ENCODE measurements at places on chromosomes 6 and 20. TPM values are rescaled to one million over a fixed set of nuclear protein-coding genes. Genes with fewer than 3 reads are reported as not detected.

Gene ARFGEF3
- total RNA-seq: 20.0 TPM

Gene RIMS1
- 1.1 TPM for total RNA-seq

DNA sequence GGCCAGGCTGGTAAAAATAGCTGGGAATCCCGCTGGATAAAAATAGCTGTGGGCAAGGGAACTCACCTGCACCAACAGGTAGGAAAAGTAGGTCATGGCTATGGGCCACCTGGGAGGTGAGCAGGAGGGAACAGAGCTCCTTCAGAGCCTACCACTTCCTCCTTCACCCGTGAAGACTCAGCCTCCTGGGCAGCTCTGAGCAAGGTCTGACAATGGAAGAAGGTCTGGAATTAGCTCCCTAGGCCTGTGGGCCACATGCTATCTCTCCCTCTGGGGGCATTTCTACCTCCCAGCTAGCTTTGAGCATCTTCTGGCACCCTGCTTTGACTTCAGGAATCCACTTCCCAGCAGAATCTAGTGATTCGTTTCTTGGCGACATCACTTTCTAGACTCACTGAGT lies 153.9 kb downstream of the MRPL14 start:
- DNase-seq: no peak
- no peaks in the 10 kb centered on the region for H3K36me3 ChIP-seq
- H3K4me1 ChIP-seq: peaks cover 18% of the 10 kb centered on the region
- no peak overlapping the region for H3K27ac ChIP-seq

DNA sequence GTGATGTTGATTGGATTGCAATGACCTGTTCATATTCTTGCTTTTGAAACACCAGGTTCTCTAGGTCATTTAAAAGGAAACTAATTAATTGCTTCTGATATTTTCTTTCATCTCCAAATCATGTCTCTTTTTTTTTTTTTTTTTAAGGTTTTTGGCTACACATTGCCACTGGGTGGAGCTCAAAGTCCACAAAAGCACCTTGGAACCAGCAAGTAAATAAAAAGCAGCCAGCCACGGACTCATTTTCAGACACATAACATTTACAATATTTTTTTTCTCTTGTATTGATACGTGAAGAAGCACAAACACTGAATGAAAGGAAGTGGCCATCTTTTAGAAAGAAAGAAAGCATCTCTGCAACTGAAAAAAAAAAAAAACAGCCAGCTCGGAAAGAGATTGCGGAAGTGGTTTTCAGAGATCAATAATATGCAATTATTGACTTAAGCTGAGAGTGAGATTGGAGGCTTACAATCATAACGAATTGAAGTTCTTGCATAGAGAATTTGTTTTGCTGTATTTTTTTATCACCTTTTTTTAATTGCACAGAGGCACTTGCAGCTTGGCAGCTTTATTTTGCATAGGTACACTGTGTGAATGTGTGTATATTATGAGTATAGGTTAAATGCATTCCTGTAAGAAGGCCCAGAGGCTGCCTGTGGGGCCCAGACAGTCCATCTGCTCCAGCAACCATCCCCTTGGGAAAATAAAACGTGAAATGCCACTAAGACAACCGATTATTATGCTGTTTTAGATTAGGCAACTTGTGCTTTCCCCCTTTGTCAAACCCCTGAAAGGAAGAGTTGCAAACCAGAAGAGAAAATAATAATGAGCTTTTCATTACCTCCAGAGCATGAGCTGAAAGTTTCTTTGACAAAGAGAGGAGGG lies 28.2 kb downstream of the CGA start:
- H3K27me3 ChIP-seq: no peaks in the 10 kb centered on the region
- peaks cover 12% of the 10 kb centered on the region for H3K4me1 ChIP-seq
- DNase-seq: peak; percentile 14
- H3K4me3 ChIP-seq: peak overlapping the region; percentile 17

DNA sequence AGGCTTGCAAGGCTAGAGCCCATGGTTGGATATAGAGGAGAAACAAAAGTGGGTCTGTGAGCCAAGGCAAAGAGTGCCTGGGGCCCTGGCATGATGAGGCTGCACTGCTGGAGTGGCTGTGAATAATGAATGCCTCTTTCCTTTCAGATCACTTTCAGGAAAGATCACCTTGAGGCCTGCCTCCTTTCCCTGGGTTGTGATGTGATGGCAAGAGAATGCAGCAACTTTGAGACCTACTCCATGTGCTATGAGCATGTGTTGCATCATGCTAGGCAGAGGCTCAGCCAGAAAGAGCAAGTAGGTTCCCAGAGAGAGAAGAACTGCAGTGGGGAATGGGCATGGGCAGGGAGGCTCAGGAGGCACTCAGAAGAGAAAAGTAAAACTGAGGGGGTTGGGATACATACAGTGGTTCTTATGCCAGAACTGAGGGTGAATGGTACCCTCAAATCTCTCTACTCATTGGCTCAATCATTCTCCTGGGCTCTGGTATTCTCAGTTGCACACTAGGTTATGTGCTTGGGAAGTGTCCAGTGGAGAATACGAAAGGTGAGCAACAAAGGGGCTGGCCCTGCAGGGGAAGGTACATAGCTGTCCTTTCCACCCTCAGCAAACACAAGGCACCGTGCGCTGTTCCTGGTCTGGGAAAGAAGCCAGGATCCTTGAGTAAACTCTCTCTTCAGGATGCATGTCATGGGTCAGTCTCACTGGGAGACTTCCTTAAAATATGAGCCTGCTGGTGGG lies 45.9 kb downstream of the CD164 start:
- no peak for DNase-seq
- H3K27me3 ChIP-seq: no peaks in the 10 kb centered on the region
- H3K36me3 ChIP-seq: peaks cover 4% of the 10 kb centered on the region
- no peak overlapping the region for H3K4me3 ChIP-seq

DNA sequence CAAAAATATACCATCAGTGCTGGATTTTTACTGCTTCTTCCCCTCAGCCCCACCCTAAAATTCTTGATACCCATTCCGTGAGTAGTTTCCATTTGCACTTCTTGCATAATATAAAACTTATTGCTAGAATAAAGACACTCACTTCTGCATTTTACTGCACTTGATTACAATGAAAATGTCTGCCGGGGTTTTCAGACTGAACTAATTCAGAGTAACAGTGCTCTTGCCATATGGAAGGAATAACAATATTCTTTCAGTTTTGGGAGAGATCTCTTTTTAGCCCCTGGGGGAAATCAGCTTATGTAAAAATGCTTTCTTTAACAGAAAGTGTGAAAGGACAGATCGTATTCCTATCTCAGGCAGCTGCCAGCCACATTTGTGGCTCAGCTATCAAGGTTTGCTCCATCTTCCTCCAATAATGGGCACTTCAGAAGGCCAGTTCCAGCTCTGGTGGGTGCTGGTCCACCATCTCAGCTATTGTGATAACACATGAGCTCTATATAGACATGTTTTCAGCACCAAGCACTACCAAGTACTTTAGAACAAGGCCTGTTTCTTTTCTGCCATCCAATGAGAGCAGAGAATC lies 8.9 kb downstream of the SMLR1 start:
- H3K27me3 ChIP-seq: no peaks in the 10 kb centered on the region
- peaks cover 28% of the 10 kb centered on the region for H3K4me1 ChIP-seq
- H3K27ac ChIP-seq: no peak overlapping the region
- H3K4me3 ChIP-seq: no peak overlapping the region

DNA sequence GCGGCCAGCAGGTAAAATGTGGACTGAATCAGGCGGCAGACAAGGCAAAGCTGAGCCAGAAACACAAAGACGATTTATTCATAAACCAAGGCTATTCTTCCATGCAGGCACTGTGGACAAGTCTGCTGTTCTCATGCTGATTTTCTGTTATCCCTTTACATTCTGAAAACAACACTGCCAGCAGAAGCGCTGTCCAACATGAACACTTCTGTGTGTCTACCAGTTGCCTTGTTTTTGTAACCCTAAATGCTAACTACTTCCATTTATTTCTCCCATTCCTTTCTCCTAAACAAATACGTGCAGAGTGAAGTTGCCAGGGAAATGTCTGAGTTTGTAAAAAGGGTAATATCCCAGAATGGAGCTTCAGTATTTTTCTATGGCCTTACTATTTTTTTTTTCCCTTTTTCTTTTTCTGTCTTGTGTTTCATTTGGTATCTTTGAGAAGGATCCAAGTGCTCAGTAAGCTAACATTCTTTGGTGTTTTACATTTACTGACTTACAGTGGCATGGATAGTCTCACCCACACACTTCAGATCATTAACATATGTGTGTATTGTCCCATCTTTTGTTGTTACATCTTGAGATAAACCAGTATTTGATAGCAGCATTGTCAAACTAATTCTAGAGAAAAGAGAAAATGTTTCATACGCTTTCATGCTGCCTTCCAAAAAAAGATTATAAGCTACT lies 1308.9 kb upstream of the MAP3K7 start:
- no peaks in the 10 kb centered on the region for H3K4me1 ChIP-seq
- no peak overlapping the region for H3K4me3 ChIP-seq
- peaks cover 9% of the 10 kb centered on the region for H3K36me3 ChIP-seq
- no peaks in the 10 kb centered on the region for H3K27me3 ChIP-seq
- no peak for DNase-seq

- peaks cover 9% of the 10 kb centered on the region for H3K4me1 ChIP-seq
- no peak overlapping the region for H3K4me3 ChIP-seq
- no peak overlapping the region for H3K27ac ChIP-seq
- no peaks in the 10 kb centered on the region for H3K36me3 ChIP-seq
- no peaks in the 10 kb centered on the region for H3K27me3 ChIP-seq
- no peak for DNase-seq
Observed at GRCh38 chr20:14521436-14521835, 184.0 kb upstream of the FLRT3 start.

GRCh38 chr20:31652917-31653396 lies 15.2 kb downstream of the COX4I2 start:
- DNase-seq: no peak
- no peaks in the 10 kb centered on the region for H3K4me1 ChIP-seq
- H3K36me3 ChIP-seq: no peaks in the 10 kb centered on the region
- no peak overlapping the region for H3K4me3 ChIP-seq
- H3K27ac ChIP-seq: no peak overlapping the region

GRCh38 chr6:112144145-112144926 lies 56.9 kb downstream of the FAM229B start:
- no peak overlapping the region for H3K27ac ChIP-seq
- H3K4me1 ChIP-seq: no peaks in the 10 kb centered on the region
- no peak for DNase-seq
- H3K27me3 ChIP-seq: no peaks in the 10 kb centered on the region
- H3K4me3 ChIP-seq: no peak overlapping the region
- no peaks in the 10 kb centered on the region for H3K36me3 ChIP-seq

DNA sequence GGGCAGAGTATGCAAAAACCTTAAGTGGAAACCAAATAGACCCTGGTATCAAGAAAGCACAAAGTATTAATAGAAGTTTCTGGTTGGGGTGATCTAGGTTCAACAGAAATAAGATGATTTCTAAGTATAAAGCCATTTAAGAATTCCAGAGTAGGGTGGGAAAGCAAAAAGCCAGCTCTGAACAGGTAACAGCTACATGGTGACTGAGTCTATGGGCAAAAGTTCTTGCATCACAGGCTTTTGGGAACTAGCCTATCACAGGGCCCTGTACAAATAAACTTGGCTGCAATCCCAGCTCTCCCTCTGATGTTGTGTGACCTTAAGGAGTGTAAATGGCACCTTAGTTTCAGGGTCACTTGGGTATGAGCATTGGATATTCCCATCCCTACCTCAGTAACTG lies 5.5 kb downstream of the TCF19 start:
- no peak for DNase-seq
- H3K36me3 ChIP-seq: peaks cover 65% of the 10 kb centered on the region
- H3K27ac ChIP-seq: peak overlapping the region; percentile 81
- no peak overlapping the region for H3K4me3 ChIP-seq
- peaks cover 68% of the 10 kb centered on the region for H3K4me1 ChIP-seq

GRCh38 chr6:126016591-126016990 lies 30.3 kb downstream of the TRMT11 start:
- no peaks in the 10 kb centered on the region for H3K27me3 ChIP-seq
- H3K27ac ChIP-seq: no peak overlapping the region
- DNase-seq: no peak
- H3K4me1 ChIP-seq: no peaks in the 10 kb centered on the region
- H3K4me3 ChIP-seq: no peak overlapping the region
- H3K36me3 ChIP-seq: peaks cover 54% of the 10 kb centered on the region

- H3K4me1 ChIP-seq: peaks cover 12% of the 10 kb centered on the region
- no peaks in the 10 kb centered on the region for H3K27me3 ChIP-seq
- no peak overlapping the region for H3K4me3 ChIP-seq
- H3K36me3 ChIP-seq: no peaks in the 10 kb centered on the region
- H3K27ac ChIP-seq: no peak overlapping the region
Observed at GRCh38 chr6:23456396-23456795, 669.6 kb upstream of the NRSN1 start.

DNA sequence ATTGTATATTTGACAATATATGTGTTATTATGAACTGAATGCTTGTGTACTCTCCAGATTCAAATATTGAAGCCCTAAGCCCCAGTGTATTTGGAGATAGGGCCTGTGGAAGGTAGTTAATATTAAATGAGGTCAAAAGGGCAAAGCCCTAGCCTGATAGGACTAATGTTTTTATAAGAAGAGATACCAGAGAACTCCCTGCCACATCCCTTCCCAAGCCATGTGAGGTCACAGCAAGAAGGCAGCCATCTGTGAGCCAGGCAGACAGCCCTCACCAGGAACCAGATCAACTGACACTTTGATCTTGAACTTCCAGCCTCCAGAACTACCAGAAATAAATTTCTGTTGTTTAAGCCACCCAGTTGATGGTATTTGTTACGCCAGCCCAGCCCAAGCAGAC lies 36.4 kb upstream of the FBXL4 start:
- no peak for DNase-seq
- no peak overlapping the region for H3K27ac ChIP-seq

DNA sequence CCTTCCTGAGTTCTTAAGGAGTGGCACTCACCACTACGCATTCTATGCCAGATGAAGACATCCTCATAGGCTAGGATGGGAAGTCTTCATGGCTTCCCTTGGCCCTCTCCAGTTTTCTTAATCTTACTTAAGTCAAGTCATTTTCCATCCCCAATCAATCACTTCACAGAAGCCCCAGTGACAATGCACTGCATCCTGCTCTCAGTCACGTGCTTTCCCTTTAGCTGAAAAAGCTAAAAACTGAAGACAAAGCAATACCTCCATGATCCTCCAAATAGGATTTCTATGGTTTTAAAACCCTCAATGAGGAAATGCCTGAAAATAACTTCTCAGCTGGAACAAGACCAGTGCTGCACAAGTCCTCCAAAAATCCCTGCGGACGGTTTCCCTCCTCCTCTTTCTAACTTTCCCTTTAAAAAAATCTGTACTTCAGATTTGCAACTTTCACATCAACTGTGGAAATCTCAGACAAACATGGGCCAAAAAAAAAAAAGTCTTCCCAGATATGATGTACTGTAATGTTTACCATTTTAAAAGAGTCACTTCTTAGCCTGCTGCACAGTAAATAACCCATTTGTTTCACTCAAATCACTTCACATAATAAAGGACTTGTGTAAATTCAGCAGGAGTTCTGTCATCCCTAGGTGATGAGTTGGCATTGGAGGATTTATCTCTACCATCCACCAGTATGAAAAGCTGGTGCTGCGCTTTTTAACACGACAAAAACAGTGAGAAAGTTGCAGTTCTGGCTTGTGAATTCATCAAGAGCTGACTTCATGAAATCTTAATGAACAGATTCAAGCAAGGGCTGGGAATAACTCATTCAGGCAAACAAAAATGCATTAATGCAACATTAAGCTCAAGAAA lies 590.0 kb upstream of the NOX3 start:
- H3K36me3 ChIP-seq: no peaks in the 10 kb centered on the region
- H3K4me3 ChIP-seq: no peak overlapping the region
- no peaks in the 10 kb centered on the region for H3K27me3 ChIP-seq
- DNase-seq: no peak

GRCh38 chr6:51025082-51025777 lies 206.6 kb downstream of the TFAP2B start:
- H3K4me3 ChIP-seq: no peak overlapping the region
- H3K27ac ChIP-seq: no peak overlapping the region
- DNase-seq: peak; percentile 7
- peaks cover 20% of the 10 kb centered on the region for H3K4me1 ChIP-seq
- H3K36me3 ChIP-seq: no peaks in the 10 kb centered on the region

Measured in WTC11 (cell line).